ENCODE measurements at places on chromosomes 16 and 17.

GRCh38 chr16:20410121-20410723 is 888 bp downstream of the ACSM5 start:
- no peak for DNase-seq

DNA sequence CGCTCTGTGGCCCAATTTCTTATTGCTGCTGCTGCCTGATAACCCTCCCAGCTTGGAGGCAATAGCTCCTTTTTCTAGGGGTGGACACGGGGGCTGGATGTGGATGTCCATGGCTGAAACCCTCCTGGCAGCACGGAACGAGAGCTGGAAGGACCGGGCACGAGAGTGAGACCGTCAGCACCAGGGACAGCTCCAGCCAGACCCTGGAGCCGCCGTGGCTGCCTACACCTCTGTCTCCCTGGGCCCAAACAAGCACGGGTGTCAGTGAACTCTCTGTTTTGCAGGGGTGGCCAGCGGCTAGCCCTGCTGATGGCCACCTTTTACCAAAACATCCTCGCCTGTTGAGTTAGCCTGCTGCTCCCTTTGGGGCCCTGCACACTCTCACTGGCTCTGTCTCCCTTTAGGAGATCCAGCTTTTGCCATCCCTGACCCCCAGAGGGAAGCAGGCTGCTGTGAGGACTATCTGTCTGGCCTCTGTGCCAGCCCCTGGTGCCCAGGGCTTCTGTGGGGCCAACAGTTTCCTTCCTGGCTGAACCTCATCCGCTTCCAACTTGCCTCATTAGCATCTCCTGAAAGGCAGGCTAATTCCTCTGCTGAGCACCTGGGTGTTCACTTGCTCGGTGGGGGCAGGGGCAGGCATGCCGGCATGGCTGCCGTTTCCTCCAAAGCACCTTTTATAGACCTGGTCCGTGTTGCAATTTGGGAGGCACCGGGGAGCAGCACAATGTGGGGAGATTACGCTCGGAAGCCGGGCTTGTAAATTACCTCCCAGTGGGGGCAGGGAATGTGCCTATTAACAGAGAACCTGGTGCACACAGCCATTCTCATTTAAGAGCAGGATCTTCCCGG is 118.1 kb downstream of the ENGASE start:
- peak; percentile 62 for DNase-seq

GRCh38 chr16:80852261-80852872 is 48.0 kb upstream of the CDYL2 start:
- DNase-seq, result no peak

- no peak for DNase-seq
Measured at GRCh38 chr16:54174201-54174600, 112.4 kb downstream of the IRX3 start.

GRCh38 chr17:20191056-20191455 is 181.9 kb downstream of the SPECC1 start:
- no peak for DNase-seq
